Stimulated activated CD8-positive, alpha-beta memory T cell treated with anti-CD3 and anti-CD28 coated beads, Interleukin-15, amount 100 ng/mL, for 48 hours (primary cell): ENCODE measurements at places on chromosomes 4 and X.
A peak's percentile ranks its signal among the peaks of the same experiment; 100 is the strongest.

GRCh38 chr4:84032372-84032771, 466.7 kb downstream of the NKX6-1 start:
- no peak for DNase-seq

- no peak for DNase-seq
Measured at GRCh38 chr4:73309211-73309610, 50.6 kb upstream of the ANKRD17 start.

GRCh38 chr4:117249333-117249732, 164.0 kb upstream of the TRAM1L1 start:
- no peak for DNase-seq

- DNase-seq: no peak
Measured at GRCh38 chr4:120443116-120443515, 376.5 kb upstream of the MAD2L1 start.

- DNase-seq: no peak
Measured at GRCh38 chr4:155941085-155941790, 12.4 kb downstream of the CTSO start.

GRCh38 chr4:177297785-177298391, 11.8 kb upstream of the NEIL3 start:
- no peak for DNase-seq

GRCh38 chr4:176185051-176185450, 10.3 kb downstream of the SPATA4 start:
- DNase-seq: no peak

DNA sequence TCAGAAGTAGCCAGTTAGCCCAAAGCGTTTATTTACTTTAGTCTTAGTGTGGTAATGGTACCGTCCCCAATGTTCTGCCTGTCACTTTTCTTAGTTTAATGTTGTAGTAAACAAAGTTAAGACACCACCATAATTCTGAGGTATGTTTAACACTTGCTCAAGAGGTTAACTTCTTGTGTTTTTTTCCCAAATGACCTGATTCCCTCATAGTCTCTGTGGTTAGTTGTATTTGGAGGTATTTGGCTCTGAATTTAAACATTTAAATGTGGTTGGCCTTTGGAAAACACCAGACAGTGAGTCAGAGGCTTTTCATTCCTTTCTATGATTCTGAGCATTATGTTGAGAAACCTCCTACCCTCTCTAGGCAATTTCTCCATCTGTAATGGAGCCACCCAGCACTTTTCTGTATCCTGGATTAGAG, 47.9 kb downstream of the CXCL1 start:
- DNase-seq: no peak

DNA sequence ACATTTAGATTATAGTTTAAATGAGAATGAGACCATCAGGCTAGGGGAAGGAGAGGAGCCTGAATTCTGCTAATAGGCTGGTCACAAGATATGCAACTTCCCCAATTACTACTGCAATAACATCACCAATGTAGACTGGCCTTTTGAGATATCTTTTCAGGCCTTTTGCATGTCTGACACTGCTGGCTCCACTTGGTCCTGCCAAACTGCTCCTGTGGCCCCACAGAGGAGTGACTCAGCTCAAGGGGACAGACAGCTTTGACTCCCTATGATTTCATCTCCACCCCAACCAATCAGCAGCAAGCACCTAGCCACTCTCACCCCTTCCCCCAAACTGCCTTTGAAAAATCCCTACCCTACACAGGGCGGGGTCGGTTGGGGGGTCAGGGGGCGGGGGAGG, 22.8 kb downstream of the GPRIN3 start:
- no peak for DNase-seq

GRCh38 chrX:17656035-17656418, 81.3 kb upstream of the SCML1 start:
- no peak for DNase-seq

GRCh38 chrX:11967986-11968869, 170.0 kb upstream of the FRMPD4 start:
- no peak for DNase-seq

- DNase-seq: no peak
Measured at GRCh38 chr4:6582889-6583490, 8.0 kb downstream of the MAN2B2 start.

DNA sequence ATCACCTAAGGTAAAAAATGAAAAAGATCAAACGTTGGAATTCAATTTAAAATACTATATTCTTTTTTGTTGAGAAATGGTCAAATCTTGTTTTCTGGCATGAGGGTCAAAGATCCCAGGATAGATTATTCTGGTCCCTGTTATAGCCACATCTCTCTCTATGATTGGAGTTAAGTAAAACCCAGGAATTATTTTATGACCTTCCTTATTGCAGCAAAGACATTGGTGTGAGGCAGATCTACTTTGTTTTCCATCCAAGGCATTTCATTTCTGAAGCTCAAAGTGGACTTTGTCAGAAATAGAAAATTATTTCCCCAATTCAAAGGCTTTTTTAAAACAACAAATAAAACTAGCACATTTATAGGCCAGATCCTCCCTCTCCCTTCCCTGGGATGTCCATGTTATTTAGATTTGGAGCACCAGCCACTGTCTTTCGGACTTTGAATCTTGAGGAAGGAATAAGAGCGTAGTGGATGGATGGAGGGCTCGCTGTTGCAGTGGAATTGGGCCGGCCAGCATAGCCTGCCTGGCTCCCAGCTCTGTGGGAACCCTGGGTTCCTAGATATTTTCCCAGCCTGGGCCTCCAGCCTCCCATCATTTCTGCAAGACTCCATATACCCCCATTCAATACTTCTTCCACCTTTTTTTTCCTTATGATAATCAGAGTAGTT, 45.6 kb upstream of the HAND2 start:
- no peak for DNase-seq

GRCh38 chrX:107825698-107826237, at the start of gene MID2:
Gene MID2 (plus strand): TSS chrX:107825866. CDS start chrX:107826427, 561 bp downstream.
- no peak for DNase-seq

DNA sequence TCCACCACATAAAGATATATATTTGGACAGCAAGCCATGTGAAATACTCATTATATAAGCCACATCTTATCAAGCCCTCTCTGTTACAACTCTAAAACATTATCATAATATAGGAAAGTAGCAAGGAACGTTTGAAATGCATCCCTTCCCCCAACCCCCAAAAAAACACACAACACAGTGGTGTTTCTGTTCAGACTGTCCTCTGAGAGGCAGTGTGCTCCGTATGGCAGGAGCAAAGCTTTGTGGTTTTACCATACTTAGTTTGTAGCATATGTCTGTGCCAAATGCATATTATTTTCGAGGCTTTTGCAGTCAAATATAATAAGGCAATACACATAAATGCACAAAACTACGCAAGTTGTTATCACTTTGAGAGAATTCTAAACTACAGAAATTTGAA, 194.2 kb downstream of the RAPGEF2 start:
- DNase-seq: no peak

- no peak for DNase-seq
Measured at GRCh38 chr4:175280153-175280552, 362.0 kb downstream of the ADAM29 start.

- DNase-seq: no peak
Measured at GRCh38 chrX:104987063-104987462, 233.4 kb downstream of the TEX13A start.

DNA sequence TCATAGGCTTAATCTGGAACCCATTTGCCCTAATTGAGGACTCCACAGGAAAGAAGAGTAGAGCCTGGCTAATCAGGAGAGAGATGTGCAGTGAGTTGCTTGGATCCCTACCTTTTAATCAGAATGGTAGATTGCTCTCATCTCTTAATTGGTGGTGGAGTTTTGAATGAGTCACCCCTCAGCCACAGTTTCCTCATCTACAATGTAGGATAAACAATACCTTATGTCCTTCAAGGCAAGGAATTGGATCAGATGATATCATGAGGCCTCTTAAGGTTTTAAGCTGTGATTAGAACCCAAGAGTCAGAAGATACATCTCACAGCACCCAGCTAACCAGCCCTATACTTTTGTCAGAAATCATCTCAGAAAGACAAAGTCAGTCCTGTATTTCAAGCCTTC, 39.1 kb downstream of the PDGFRA start:
- DNase-seq: no peak

- DNase-seq: no peak
Measured at GRCh38 chr4:21947791-21948346, 703 bp downstream of the KCNIP4 start.

- no peak for DNase-seq
Measured at GRCh38 chr4:8537041-8537461, 43.1 kb upstream of the GPR78 start.

- DNase-seq: no peak
Measured at GRCh38 chr4:180086480-180087190, 2156.6 kb upstream of the TENM3 start.

DNA sequence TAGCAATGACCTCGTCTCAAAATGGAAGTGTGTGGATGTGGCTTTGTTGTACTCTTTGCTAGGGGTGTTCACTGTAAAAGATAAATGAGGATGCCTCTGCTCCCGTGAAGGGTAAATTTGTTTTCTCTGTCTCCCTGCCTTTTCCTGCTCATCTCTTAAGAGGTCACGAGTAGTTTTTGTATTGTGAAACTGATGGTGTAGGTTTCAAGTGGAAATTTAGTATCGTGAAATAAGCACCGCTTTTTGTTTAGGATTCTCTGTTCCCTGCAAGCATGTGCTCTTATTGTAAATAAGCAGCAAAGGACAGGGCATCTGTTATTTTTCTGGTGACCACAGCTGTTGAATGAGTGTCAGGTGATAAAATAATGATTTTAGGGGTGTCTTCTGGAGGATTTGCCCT, 104.6 kb downstream of the PHEX start:
- DNase-seq: no peak

GRCh38 chr4:4789462-4789861, 70.0 kb upstream of the MSX1 start:
- no peak for DNase-seq

DNA sequence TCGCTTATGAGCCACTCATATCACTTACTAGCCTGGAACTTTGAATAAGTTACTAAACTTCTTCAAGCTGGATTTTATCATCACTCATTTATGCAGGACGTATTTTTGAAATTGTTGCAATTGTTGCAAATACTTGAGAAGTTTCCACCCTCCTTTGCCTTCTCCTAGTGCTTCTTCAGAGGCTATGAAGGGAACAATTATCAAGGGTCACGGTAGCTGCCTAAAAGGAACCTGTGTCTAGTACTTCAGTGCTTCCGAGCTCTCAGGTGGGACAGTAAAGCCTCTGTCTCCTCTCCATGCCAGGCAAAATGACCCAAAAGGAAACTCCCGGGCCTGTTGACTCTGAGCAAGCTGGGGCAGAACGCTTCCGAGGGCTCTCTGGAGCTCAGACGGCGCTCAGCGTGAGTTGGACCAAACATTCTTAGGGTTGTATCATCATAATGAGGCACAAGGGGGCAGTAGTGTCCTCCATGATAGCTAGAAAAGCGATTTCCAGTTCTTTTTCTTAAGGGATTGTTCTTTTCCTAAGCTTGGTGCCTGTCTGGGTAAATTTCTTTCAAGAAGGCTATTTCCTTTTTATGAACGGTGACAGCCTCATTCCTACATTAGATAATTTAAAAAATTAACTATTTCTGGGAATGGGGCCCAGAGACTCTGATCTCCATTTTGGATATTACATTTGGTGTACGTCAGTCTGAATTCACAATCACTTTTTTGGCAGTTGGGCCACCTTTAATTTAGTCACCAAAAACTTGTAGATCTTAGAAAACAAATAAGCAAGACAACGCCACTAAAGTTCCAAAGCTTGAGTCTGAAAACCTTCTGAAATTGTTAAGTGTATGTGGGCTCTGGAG, 73.1 kb downstream of the PACRGL start:
- DNase-seq: no peak

DNA sequence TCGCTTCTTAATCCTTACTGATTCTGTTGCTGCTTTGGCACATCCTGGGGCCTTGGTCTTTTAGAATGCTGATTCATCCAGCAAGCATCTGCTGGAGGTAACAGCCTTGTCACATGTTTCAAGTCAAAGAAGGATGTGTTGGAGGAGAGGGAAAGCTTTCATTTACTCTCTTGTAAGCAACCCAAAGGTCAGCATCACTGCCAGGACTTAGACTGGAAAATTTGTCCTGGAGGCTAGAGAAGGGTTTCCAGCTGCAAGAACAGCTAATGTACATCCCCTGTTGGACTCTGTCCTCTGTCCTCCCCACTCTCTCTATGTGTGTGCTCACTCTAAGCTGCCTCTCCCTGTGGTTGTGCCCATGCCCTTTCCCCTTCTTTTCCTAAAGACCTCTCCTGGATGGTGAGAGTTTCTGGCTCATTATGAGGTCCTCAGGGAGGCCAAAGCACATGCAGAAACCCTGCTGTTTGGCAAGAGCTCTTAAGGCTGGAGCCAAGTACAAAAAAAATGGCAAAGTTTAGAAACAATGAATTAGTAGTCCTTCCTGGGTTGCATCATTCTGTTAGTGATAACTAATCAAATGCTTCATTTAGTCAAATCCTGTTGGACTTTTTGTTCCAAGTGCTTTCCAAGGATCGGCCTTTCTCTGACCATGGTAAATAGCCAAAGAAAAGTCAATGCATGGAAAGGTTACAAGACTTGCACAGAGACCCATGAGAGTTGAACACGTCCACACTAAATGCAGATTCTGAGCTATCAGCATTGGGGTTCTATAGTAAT, 13.4 kb upstream of the SRPX start:
- DNase-seq: no peak

GRCh38 chr4:176065435-176066291, at the start of gene WDR17:
Gene WDR17 (plus strand): TSS chr4:176065841. CDS start chr4:176111581, 45,740 bp downstream.
- DNase-seq: peak; percentile 67

GRCh38 chrX:43595931-43596330, 60.2 kb upstream of the MAOA start:
- DNase-seq: no peak

DNA sequence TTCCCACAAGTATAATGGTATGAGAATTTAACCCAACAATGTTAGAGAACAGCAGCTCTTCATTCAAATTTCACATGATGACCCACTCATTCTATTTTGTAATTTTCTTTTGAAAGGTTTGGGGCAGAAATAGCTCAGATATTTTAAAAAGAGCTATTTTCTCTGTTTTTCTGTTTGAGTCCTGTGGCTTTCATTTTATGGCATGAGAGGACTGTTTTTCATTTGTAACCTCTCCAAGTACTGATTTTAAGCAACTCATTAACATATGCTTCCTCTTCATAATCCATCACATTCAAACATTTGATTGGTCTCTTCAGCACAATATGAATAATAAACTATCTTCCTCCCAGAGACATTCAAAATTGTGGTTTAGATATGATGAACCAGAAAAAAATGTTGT, 129.0 kb upstream of the TEX13A start:
- no peak for DNase-seq

GRCh38 chrX:15674514-15674840, 9.9 kb upstream of the CLTRN start:
- DNase-seq: no peak

DNA sequence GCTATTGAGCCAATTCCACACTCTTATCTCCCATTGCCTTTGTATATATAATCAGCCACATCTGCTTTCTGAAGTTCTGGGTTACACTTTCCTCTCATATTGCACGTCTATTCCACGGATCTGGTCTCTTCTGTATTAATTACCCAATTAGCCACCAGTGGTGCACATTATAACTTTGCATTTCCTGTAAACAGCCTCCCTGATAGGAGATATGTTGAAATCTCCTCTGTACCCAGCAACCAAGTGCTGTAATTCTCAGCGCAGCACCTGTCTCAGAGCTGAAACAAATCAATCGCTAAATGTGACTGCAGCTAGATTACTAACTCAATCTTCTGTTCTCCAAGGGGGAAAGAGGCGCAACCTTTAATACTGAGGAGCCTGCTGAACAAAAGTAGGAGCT, 326.4 kb downstream of the SLITRK2 start:
- DNase-seq: no peak
